Activated CD8-positive, alpha-beta memory T cell treated with anti-CD3 and anti-CD28 coated beads, Interleukin-2, amount 10 ng/mL, durations not matched to agents 7 days and 5 days (primary cell): ENCODE measurements at places on chromosomes 12 and 14. TPM values are rescaled to one million over a fixed set of nuclear protein-coding genes. Genes with fewer than 3 reads are reported as not detected.

Gene SLC4A8
- 9.2 TPM for total RNA-seq

Gene B4GALNT3
- total RNA-seq = 0.64 TPM

Gene EIF2B2
- total RNA-seq = 47.9 TPM

- H3K27me3 ChIP-seq = no peaks in the 10 kb centered on the region
- peak overlapping the region; percentile 92 for H3K4me3 ChIP-seq
- peaks cover 47% of the 10 kb centered on the region for H3K4me1 ChIP-seq
Measured at GRCh38 chr14:93330609-93331000, 2.2 kb downstream of the BTBD7 start.

DNA sequence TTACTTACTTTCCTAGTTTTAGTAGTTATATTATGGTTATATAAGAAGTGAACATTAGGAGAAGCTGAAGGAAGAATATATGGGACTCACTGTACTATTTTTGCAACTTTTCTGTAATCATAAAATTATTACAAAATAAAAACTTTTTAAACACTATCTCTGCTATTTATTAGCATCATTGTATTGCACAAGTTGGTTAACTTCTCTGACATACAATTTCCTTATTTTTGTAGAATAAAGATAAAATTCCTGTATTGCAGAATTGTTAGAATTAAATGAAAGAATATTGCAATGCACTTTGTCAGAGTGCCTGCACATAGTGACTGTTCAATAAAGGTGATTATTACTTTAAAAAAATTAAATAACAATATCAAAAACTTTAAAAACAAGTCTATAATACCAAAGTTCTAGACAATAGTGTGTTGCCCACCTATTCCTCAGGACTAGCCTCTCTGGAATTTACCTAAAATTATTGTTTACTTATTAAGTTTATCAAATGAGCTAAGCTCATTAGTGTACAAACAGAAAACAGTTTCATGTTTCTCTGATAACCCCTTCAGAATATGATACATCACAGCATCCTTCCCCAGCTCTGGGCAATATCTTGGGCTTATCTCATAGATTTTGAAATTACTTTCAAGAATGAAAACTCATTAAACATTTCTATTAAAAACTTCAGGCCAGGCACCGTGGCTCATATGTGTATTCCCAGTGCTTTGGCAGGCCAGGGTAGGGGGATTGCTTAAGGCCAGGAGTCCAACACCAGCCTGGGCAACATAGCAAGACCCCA, 77.4 kb upstream of the TMPO start:
- H3K36me3 ChIP-seq = no peaks in the 10 kb centered on the region
- no peak for DNase-seq
- H3K27ac ChIP-seq = no peak overlapping the region
- no peak overlapping the region for H3K4me3 ChIP-seq

DNA sequence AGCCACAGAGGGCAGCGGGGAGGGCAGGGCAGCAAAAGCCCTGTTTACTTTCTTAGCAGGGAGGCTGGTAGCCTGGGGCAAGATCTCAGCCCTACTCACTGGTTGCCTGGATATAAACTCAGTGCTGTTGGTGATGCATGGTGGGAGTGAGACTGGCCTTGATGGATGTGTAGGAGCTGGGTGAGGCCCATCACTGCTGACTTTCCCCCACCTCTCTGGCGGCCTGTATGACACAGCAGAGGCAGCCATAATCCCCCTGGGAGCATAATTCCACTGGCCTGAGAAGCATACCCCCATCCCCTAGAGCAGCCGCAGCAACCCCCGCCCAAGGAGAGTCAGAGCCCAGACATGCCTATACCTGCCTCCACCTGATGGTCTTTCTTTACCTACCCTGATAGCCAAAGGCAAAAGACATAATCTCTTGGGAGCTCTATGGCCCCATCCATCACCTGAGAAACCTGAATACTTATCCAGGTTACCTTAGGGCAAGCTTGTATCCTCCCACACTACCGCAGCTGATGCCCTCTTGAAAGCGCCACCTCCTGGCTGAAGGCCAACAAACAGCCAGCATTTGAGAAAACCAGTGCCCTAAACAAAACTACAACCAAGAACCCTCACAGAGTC, 59.3 kb downstream of the DNAI7 start:
- no peak for DNase-seq
- no peak overlapping the region for H3K4me3 ChIP-seq
- H3K27ac ChIP-seq = no peak overlapping the region
- H3K27me3 ChIP-seq = peaks cover 9% of the 10 kb centered on the region
- H3K4me1 ChIP-seq = no peaks in the 10 kb centered on the region
- H3K36me3 ChIP-seq = no peaks in the 10 kb centered on the region

- peaks cover 3% of the 10 kb centered on the region for H3K27me3 ChIP-seq
- H3K4me3 ChIP-seq = no peak overlapping the region
- DNase-seq = no peak
- H3K36me3 ChIP-seq = no peaks in the 10 kb centered on the region
- H3K27ac ChIP-seq = no peak overlapping the region
Measured at GRCh38 chr14:94906577-94906976, 136.7 kb upstream of the GSC start.

- no peaks in the 10 kb centered on the region for H3K27me3 ChIP-seq
- no peak overlapping the region for H3K27ac ChIP-seq
- no peaks in the 10 kb centered on the region for H3K4me1 ChIP-seq
- DNase-seq = no peak
- no peaks in the 10 kb centered on the region for H3K36me3 ChIP-seq
- H3K4me3 ChIP-seq = no peak overlapping the region
Measured at GRCh38 chr14:104181761-104182530, 43.6 kb downstream of the KIF26A start.

- no peak overlapping the region for H3K4me3 ChIP-seq
- H3K27me3 ChIP-seq = no peaks in the 10 kb centered on the region
- H3K4me1 ChIP-seq = no peaks in the 10 kb centered on the region
- no peak overlapping the region for H3K27ac ChIP-seq
- no peaks in the 10 kb centered on the region for H3K36me3 ChIP-seq
Measured at GRCh38 chr12:68971404-68971803, 38.4 kb upstream of the CPM start.

DNA sequence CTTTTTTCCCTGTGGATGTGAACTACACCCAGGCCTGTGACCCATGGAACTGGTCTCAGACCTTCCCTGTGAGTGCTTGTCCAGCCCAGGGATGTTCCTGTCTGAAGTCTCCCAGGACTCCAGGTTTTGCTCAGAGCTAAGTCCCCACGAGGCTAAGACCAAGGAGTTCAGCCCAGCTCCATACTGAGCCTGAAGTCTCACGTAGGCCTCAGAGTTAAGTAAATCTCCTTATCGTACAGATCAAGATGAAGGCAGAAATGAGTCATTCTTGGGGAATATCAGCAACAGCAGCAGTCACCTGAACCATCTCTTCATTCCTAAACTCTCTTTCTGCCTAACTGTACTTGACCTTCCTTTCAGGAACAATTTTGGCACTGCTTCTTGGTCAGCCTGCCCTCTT, 139.8 kb downstream of the ANO6 start:
- DNase-seq = no peak
- no peaks in the 10 kb centered on the region for H3K27me3 ChIP-seq
- no peak overlapping the region for H3K4me3 ChIP-seq
- peaks cover 42% of the 10 kb centered on the region for H3K36me3 ChIP-seq
- H3K4me1 ChIP-seq = peaks cover 8% of the 10 kb centered on the region
- H3K27ac ChIP-seq = no peak overlapping the region

- H3K4me1 ChIP-seq = peaks cover 36% of the 10 kb centered on the region
- H3K36me3 ChIP-seq = peaks cover 28% of the 10 kb centered on the region
- peak overlapping the region; percentile 89 for H3K4me3 ChIP-seq
Measured at GRCh38 chr12:104457746-104458693, 1.3 kb downstream of the CHST11 start.

DNA sequence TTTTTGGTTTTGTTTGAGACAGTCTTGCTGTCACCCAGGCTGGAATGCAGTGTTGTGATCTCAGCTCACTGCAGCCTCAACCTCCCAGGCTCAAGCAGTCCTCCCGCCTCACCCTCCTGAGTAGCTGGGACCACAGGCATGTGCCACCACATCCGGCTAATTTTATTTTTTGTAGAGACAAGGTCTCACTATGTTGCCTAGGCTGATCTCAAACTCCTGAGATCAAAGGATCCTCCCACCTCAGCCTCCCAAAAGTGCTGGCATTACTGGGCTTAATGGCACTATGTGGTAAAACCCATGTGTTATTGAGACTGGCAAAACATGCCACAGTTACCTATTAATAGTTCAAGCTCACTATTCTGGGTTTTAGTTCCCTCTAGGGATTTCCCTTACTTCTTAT, 51.2 kb upstream of the KCNH3 start:
- H3K36me3 ChIP-seq = no peaks in the 10 kb centered on the region
- no peak for DNase-seq
- H3K4me1 ChIP-seq = peaks cover 10% of the 10 kb centered on the region
- no peak overlapping the region for H3K4me3 ChIP-seq
- no peak overlapping the region for H3K27ac ChIP-seq

GRCh38 chr14:28635387-28635786, 131.2 kb upstream of the FOXG1 start:
- no peaks in the 10 kb centered on the region for H3K36me3 ChIP-seq
- no peak overlapping the region for H3K27ac ChIP-seq
- H3K4me3 ChIP-seq = no peak overlapping the region

- H3K4me1 ChIP-seq = no peaks in the 10 kb centered on the region
- no peak overlapping the region for H3K27ac ChIP-seq
Measured at GRCh38 chr14:26175658-26176057, 422.2 kb downstream of the NOVA1 start.

GRCh38 chr14:75422169-75422568, 5.7 kb upstream of the JDP2 start:
- peaks cover 20% of the 10 kb centered on the region for H3K4me1 ChIP-seq
- no peak overlapping the region for H3K4me3 ChIP-seq
- H3K36me3 ChIP-seq = peaks cover 5% of the 10 kb centered on the region
- H3K27me3 ChIP-seq = peaks cover 25% of the 10 kb centered on the region

DNA sequence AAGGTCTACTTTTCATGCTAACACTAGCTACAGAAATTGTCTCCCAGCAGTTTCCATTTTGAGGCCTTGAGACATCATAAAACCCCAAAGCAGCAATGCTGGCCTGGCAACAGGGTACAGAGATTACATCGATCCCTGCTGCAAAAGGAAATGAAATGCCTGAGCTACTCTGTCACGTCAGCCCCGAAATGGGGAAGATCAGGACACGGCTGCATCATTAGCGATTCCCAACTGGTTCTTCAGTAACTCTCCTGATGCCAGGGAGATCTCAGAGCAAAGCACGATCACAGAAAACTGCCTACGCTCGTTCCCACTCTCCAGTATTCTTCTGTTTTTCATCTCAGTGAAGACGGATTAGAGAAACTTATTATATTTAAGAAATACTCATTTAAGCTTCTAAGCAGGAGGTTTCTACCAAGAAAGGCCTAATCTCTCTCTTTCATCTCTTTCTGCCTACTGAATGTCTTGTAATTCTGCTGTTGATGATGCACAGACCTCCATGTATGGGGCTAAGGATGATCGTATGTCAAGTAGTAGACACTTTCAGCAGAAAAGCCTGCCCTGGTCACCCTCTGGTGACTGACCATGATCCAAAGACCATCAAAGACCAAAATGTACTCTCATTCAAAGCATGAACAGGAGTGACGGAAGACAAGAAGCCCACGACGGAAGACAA, 168.5 kb downstream of the RIMBP2 start:
- H3K36me3 ChIP-seq = no peaks in the 10 kb centered on the region
- DNase-seq = no peak
- H3K4me3 ChIP-seq = no peak overlapping the region
- no peaks in the 10 kb centered on the region for H3K4me1 ChIP-seq

DNA sequence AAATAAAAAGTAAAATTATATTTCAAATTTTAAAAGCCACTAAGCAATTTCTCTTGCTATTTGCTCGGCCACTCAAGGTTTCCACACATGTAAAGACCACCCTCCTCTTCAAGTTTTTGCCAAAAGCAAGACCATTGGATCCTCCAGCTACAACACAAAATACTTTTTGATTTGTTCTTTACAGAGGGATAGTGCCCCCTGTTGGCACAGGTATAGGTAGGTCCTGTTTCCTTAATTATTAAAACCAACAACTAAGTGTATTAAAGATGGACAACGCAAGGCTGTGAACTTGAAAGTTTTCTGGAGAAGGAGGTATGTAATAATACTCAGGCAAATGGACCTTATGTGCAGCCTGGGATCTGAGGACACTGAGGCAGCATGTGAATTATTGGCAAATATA, 23.8 kb downstream of the ATP6V1D start:
- no peaks in the 10 kb centered on the region for H3K27me3 ChIP-seq
- H3K4me3 ChIP-seq = no peak overlapping the region
- H3K4me1 ChIP-seq = no peaks in the 10 kb centered on the region

DNA sequence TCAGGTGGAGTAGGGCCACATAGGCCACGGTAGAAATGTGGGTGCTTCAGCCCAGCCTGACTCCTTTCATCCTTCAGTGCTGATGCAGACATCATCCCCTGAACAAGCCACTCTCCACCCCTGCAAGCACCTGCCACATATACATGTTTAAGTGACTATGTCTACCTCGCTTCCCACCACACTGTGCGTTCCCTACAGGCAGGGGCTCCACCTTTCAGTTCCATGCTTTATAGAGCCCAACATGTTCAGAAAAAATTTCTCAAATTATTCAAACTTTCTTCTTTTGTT, 11.6 kb downstream of the SLC7A7 start:
- H3K36me3 ChIP-seq = no peaks in the 10 kb centered on the region
- no peak overlapping the region for H3K4me3 ChIP-seq
- DNase-seq = no peak
- H3K4me1 ChIP-seq = peaks cover 1% of the 10 kb centered on the region

DNA sequence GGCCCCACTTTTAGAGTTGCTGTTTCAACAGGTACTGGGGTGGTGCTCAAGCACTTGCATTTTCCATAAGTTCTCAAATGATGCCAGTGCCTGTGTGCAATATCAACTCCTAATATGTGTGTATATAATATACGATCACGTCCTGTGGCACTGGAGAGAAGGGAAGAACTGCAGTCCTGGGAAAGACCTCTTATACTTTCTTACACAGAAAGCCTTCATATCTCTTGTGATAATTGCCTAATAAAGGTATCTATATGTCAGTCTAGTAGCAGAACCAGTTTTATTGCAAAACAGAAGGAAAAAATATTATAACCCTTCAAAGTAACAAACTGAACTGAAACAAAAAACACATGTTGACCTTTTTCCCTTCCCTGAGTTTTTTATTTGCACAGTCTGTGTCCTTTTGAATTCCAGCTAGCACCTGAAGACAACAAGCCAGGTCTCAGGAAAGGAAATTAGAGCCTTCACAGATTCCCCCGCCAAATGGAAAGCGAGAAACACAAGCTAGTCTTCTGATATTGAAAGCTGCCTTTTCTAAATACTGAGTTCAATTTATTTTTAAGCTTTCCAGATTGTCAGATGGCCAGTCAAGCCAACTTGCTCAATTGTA, 44.4 kb downstream of the IGF1 start:
- no peak for DNase-seq
- peaks cover 14% of the 10 kb centered on the region for H3K27me3 ChIP-seq
- H3K4me1 ChIP-seq = no peaks in the 10 kb centered on the region
- peaks cover 1% of the 10 kb centered on the region for H3K36me3 ChIP-seq
